ENCODE measurements at places on chromosomes 12 and 14.

- DNase-seq = no peak
These were observed 175.7 kb downstream of the NPAS3 start for GRCh38 chr14:33114331-33114730.

GRCh38 chr12:94326727-94327126 is 132.9 kb downstream of the CEP83 start:
- no peak for DNase-seq

DNA sequence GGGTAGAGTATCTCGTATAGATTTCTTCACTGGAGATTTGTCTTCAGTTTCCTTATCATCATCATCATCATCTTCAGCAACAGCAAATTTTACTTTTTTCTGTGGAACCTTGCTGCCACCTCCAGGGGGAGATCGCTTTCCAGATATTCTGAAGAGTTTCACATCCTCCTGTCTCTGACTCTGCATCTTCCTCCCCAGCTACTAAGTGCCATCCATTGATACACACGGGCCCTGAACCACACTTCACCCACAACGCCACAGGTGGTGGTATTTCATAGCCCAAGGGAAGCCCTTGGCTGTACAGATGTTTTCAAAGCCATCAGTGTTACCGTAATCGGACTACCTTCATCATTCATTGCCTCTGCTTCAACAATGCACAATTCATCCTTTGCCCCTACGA is 82.2 kb downstream of the PPP2R5C start:
- DNase-seq = no peak

- DNase-seq = no peak
These were observed 74.4 kb downstream of the SLC24A4 start for GRCh38 chr14:92397150-92397952.

All from thymus (tissue), 14 donors.